ENCODE measurements at places on chromosomes 3 and 15.

DNA sequence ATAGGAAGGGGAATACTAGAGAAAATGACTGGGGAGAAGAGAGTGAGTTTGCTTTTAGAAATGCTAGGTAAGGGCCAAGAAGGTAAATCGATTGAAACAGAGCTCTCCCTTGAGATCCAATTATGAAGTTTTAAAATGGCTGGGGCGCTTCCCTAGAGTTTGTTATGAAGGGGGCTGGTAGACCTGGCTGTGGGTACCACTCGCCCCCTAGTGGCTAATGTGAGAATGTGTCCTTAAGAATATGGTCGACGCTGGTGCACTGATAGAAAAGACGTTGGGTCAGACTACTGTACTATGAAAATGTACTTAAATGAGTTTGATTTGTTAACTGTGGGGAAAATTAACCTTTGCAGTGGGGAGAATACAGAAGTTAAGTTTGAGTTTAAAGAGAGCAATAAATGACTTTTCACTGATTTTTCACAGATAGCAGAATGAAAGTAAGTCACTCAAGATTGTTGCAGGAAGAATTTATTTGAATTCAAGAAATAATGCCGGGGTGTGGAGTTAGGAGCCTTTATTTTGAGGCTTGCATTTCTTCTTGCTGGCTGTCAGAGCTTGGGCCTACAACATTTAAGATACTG is 9.2 kb downstream of the TMPRSS7 start:
- peak; percentile 1 for DNase-seq

GRCh38 chr3:40009991-40010390 is 200.6 kb downstream of the MYRIP start:
- DNase-seq: no peak

GRCh38 chr3:102699819-102700140 is 265.0 kb downstream of the ZPLD1 start:
- no peak for DNase-seq

DNA sequence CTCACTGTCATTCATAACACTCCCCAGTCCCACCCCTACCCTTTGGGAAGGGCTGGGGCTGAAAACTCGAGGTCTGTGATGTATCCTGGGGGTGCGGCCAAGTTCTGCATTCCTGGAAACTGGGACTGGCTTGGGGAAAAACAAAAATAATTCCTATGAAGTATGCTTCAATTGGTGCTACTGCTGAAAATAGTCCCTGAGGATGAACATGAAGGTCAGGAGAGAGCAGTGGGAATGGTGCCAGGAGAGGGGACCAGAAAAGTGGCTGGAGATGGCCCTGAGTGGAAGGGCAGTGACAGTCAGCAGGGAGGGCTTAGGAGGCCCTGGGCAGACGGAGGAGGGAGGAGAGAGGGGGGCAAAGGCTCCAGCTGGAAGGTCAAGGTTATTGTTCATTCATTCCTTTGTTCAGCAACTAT is 4.8 kb upstream of the ISLR start:
- DNase-seq: no peak

- DNase-seq: no peak
These were observed 970 bp downstream of the DPPA4 start for GRCh38 chr3:109336291-109336861.

GRCh38 chr3:100141586-100141985 is 27.3 kb upstream of the FILIP1L start:
- no peak for DNase-seq

- no peak for DNase-seq
These were observed 18.8 kb downstream of the ZBBX start for GRCh38 chr3:167361306-167361705.

DNA sequence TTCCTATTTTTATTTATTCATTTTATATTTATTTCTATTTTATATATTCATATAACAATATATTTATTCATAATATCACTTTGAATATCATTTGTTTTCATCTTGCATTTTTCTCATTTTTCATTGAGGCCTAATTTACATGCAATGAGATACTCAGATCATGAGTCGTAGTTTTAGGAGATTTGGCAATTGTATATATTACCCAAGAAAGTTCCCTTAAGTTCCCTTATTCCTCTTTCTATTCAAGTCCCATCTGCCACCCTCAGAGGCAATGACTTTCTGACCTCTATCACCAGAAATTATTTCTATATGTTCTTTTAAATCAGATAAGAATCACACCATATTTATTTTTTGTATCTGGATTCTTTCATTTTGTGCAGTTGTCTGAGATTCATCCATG is 329.1 kb upstream of the TPRG1 start:
- DNase-seq: no peak

GRCh38 chr3:115657168-115657567 is 33.9 kb downstream of the GAP43 start:
- DNase-seq: no peak

DNA sequence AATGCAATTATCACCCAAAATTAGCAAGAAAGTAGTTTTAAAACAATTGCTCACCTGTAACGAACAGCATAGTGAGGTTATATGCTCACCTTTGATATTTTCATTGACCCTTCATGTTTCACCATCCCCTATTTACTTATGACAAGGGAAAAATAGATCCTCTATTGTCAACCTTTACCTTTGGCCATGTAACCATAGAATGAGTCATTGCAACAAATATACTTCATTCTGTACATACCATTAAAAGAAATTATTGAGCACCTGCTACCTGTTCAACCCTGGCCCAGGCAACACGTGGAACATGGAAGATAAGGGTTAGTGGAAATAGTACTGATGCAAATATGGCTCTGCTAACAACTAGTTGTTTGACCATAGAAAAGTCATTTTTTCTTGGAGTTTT is 20.2 kb downstream of the LSAMP start:
- no peak for DNase-seq

DNA sequence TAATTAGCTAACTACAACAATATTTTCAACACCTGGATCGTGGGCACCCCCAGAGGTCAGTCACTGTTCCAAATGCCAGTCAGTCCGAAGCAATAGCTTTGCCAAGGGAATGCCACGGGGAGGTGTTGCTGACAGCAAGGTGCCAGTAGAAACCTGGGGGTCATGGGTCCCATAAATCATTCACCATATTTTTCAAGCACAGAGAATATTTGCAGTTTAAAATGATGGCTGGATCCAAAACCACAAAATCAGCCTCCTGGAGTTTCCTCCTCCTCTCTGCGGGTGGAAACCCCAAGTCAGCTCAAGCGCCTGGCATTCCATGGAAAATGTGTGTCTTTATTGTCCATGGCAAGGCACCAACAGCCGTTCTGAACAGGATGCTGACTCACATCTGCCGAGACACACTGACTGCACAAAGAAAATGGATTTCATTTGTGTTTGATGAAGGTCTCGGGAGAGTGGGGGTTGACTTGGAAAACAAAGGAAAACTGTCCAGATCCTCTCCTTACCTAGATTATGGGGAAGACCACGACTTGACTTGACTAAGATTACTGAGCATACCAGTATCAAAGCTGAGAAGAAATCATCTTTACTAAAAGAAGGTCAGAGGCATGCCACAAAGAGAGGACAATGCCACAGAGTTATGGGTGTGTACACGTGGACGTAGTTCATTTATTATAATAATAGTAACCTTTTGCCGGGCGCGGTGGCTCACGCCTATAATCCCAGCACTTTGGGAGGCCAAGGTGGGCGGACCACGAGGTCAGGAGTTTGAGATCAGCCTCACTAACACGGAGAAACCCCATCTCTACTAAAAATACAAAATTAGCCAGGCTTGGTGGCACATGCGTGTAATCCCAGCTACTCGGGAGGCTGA is 26.4 kb downstream of the ANXA2 start:
- DNase-seq: no peak

GRCh38 chr3:95277613-95278012 is 1214.8 kb downstream of the NSUN3 start:
- DNase-seq: no peak

GRCh38 chr3:170012683-170013400 is 25.0 kb upstream of the GPR160 start:
- DNase-seq: no peak

DNA sequence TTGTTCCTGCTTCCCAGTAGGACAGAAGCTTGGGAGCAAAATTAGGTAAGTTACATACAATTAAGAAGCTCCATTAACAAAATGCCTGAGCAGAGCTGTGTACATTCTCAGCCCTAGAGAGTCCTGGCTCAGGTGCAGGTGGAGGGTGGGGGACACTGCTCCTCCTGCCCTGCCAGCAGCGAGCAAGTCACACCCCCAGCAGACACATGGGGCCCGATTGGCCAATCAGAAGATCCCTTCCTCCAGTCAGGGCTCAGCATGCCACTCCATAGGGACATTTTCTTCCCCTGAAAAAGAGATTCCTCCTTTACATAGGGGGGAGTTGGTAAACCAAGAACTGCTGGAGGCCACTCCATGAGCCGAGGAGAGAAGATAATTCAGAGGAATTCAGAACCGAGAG is 62.1 kb downstream of the PLXNA1 start:
- DNase-seq: no peak

- no peak for DNase-seq
These were observed 25.2 kb downstream of the RAB5A start for GRCh38 chr3:19972054-19972453.

DNA sequence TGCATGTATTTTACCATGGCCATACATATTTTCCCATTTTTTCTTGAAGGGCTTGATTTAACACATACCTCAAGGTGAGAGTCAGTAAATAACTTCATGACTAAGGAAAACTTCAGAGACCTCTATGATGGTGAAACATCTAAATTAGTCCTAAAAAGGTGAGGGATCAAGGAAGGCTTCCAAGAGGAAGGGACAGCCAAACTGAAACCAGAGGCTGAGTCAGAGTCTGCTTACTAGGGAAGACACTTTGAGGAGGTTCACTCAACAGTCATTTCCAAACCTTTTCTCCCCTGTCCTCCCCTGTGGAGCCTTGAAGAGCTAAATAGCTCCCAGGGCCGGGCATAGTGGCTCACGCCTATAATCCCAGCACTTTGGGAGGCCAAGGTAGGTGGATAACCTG is 206.6 kb downstream of the SHQ1 start:
- no peak for DNase-seq

DNA sequence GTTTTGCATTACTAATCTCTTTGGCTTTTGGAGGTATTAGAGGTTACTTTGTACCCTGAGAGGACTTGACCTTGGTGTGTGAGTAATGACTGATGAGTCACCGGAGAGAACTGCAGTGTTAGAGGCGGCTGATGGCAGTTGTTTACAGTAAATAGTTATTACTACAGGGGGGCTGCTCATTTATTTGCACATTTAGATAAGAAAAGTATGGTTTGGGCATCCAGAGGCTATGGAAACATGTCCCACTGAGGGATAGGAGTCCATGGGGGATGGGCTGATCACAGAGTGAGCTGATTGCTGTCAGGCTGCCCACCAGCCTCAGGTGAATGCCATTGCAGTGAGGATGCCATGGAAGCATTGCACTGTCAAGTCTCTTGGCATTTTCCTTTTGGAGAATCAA is 17.3 kb upstream of the STAC start:
- DNase-seq: no peak

- no peak for DNase-seq
These were observed 159.9 kb downstream of the APBA2 start for GRCh38 chr15:29045717-29046116.

DNA sequence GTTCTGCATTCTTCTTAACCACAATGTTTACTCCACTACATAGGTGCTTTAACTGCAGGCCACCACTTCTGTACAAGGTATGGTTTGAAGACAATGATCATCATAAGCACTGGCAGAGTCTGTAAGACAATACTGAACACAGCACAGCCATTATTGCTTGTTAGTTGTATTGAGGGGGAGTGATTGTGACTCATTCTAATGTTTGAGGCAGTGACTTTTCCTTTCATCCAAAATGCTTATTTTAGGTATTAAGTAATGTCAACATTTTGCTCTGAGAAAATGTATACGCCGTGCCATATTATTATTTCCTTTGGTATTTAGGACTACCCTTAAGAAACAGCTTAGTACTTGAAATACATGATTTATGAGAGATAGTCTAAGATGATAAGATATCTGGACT is 618.2 kb upstream of the ZNF717 start:
- no peak for DNase-seq

Measured in esophagus squamous epithelium (tissue), 5 donors.